ENCODE measurements at places on chromosomes 12 and 14.

- DNase-seq: no peak
These were observed 85.8 kb upstream of the DYRK2 start for GRCh38 chr12:67562513-67563287.

- peak; percentile 46 for DNase-seq
These were observed 659.5 kb downstream of the TMEM121 start for GRCh38 chr14:106185837-106186233.

GRCh38 chr14:97575677-97576076, 778.5 kb downstream of the VRK1 start:
- DNase-seq: no peak

GRCh38 chr12:52358575-52359350, 8.5 kb downstream of the KRT85 start:
- DNase-seq: no peak
